ENCODE measurements at places on chromosomes 16 and 17.

DNA sequence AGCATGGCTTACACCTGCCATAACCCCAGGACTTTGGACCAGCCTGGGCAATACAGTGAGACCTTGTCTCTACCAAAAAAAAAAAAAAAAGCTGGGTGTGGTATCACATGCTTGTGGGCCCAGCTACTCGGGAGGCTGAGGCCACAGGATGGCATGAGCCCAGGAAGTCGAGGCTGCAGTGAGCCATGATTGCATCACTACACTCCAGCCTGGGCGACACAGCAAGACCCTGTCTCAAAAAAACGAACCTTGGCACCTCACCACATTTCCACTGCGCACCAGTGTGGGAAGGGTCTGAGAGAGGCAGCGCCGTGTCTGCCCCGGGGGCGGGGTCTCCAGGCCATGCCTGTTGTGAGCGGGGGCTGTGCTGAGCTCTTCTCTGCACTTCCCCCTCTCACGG is 6.3 kb downstream of the ACSF3 start:
- DNase-seq: no peak

DNA sequence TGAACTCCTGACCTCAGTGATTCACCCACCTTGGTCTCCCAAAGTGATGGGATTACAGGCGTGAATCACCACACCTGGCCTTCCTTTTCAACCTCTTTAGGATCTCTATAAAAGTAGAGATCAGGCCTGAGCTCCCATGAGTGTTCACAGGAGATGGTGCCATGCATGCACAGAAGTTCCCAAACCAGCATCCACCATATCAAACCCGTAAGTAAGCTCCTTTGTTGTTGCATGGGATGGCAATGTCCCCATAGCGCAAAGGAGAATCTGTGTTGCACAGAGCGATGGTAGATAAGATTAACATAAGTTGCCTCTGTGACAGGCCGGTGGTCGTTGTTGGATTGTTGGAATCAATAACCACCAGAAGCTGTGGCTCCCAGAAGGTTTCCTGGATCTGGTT is 34.8 kb upstream of the PPM1D start:
- no peak for DNase-seq

DNA sequence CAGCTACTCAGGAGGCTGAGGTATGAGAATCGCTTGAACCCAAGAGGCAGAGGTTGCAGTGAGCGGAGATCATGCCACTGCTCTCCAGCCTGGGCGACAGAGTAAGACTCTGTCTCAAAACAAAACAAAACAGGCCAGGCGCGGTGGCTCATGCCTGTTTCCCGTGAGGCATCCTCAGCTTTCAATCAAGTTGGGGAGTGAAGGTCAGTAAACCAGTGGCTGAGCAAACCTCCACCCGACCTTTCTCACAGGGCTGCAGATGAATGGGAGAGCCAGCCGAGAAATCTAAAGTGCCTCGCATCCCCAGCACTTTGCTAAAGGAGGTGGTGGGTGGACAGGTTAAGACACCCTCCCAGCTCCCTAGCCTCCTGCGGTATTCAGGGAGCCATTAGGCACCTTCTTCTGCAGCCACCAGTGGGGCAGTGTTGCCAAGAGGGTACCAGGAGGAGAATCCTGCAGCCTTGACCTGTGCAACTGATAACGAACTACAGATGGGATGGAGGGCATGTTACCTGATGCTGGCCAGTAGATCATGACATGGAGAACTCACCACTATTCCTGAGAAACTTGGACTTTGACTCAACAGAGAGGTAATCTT is 59.0 kb downstream of the KPNA2 start:
- no peak for DNase-seq

DNA sequence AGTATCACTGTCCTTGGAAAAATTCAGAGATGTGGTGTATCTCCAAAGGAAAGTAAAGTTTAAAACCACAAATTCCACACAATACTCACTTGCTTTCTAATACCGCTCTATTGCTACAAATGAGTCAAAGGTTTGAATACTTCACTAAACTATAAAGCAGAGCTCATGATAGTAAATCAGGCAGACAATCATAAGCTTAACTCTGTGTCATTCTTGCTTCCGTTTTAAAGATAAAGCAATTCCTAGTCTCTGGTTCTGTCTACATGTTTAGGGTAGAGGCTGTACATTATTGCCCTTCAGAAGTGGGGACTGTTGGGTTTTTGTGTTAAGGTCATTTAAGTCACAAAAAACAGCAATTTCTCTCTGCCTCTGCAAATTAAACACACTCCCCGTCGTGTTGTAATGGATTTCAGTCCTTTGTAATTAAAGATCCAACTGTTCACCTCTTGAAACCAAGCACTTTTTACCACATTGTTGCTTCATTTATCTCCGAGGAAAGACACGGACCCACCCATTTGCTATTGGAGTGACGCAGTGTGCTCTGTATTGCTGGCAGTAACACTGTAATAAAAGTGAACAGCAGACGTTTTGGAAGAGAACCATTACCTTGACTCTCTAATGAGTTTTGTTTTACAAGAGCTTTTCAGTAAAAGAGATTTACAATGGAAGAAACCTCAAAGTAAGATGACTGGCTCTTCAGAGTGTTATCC is 83.1 kb upstream of the CNTNAP4 start:
- no peak for DNase-seq

- no peak for DNase-seq
Measured at GRCh38 chr16:55624696-55625095, 31.1 kb upstream of the SLC6A2 start.

GRCh38 chr16:4890686-4891085 is 43.4 kb downstream of the UBN1 start:
- DNase-seq: no peak

DNA sequence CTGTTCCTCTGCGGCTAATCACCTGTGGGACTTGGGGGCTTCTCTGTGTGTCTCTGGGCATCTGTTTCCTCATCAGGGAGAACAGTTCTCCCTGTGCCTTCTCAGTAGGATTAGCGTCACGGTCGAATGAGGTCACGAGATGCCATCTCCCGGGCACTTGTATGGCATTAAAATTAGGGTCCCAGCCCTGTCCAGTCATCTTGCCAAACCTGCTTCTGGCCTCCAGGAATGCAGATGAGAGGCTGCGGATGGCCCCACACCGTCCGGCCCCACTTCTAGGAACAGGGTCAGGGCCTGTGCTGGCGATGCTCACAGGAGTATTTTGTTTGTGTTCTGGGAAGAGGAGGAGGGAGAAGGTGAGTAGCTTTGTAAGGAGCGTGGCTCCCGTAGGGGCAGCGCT is 58.5 kb downstream of the OR1D5 start:
- no peak for DNase-seq

DNA sequence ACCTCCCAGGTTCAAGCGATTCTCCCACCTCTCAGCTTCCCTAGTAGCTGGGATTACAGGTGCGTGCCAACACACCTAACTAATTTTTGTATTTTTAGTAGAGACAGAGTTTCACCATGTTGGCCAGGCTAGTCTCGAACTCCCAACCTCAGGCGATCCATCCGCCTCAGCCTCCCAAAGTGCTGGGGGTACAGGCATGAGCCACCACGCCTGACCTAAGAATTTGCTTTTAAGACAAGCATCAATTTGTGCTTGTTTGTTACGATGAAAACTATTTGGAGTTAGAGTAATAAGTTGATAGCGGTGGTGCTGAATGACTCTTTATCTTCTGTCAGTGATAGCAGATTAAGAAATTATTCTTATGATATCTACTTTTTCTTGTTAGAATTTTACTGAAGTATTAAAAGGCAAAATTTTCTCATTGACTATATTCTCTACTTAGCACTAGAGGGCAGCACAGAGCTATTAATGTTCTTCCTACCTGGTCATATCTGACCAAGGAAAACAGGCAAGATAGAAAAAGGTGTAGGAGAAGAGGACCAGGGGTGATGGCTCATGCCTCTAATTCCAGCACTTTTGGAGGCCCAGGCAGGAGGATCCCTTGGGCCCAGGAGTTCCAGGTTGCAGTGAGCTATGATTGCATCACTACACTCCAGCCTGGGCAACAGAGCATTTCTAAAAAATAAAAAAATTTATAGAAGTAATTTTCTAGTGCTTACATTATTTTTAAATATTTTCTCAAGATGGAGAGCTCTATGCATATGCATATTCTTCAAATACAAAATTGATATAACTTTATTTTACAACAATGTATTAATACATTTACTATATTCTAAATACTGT is 24.5 kb downstream of the STXBP4 start:
- DNase-seq: peak; percentile 36

GRCh38 chr16:78830599-78830998 is 731.1 kb downstream of the WWOX start:
- DNase-seq: no peak

- DNase-seq: peak; percentile 21
Measured at GRCh38 chr17:28811651-28812090, 30.9 kb downstream of the FAM222B start.

- DNase-seq: peak; percentile 86
Measured at GRCh38 chr17:29219378-29220047, 27.1 kb upstream of the CRYBA1 start.

DNA sequence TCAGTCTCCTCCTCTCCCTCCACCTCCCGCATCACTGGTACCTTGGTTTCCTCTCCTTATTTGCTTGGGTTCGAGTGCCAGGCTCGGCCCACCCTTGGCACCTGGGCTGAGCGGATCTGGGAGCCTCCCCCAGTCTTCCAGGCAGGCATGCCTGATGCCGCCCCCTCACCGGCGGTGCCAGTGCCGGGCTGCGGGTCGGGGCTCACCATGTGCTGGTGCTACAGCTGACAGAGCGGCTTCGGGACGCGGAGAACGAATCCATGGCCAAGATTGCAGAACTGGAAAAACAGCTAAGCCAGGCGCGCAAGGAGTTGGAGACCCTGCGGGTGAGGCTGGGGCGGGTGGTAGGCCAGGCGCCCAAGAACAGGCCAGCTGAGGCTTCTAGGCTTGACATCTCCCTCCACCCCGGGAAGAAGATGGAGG is 19.2 kb downstream of the FMNL1 start:
- no peak for DNase-seq

- DNase-seq: no peak
Measured at GRCh38 chr16:28585674-28586073, 11.2 kb downstream of the SULT1A2 start.

GRCh38 chr16:50653633-50654519 is 27.2 kb downstream of the SNX20 start:
- DNase-seq: no peak

- DNase-seq: no peak
Measured at GRCh38 chr17:38556239-38556638, 49.5 kb downstream of the SRCIN1 start.

GRCh38 chr17:158379-158778 is 21.0 kb downstream of the SCGB1C2 start:
- DNase-seq: no peak

GRCh38 chr17:16329519-16330271 is 23.6 kb downstream of the CENPV start:
- peak; percentile 20 for DNase-seq

DNA sequence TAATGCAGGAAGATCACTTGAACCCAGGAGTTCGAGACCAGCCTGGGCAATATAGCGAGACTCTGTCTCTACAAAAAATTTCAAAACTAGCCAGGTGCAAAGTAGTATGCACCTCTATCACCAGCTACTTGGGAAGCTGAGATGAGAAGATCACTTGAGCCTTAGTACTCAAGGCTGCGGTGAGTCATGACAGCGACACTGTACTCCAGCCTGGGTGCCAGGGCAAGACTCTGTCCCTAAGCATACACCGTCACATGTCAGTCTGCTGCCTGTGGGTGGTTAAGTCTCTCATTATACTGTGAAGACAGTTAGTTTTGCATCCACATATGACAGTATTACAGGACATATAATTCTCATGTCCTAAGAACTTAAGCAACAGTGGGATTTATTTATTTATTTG is 21.8 kb downstream of the NMRAL1 start:
- DNase-seq: no peak

DNA sequence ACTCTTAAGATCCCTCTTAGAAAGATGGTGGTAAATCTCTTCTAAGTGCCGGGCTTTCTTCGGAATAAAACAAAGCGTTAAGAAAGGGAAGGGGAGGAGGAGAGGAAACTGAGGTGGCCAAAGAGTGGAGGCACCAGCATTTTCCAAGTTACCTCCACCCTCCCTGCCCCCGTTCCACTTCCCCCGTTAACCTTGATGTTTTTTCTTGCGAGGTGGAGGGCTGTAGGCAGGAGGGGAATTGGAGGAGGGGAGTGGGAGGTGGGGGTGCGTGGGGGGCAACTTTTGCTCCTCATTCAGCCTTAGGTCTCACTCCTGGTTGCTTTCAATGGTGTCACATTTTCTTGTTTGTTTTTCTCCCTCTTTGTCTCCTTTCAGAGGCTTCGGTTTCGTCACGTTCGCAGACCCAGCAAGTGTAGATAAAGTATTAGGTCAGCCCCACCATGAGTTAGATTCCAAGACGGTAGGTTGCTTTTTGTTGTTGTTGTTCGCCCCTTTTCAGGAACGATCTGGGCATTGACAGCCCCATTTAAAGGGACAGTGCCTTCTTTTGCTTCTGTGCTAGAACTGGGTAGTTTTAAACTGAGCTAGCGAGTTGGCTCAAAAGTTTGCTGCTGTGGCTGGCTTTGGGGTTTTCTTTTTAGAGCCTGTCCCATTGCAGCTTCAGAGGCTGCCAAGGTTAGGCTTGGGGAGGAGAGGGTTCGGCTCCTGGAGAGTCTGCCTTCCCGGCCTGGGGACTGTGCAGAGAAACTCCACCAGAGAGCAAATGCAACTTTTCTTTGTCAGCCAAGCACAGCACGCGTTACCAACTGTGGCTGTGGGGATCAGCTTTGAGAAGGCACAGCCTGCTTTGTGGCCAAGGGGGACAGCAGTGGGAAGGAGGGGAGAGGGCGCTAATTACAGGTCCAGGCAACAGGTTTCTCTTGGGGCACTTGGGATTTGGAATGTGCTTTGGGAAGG is 1.9 kb downstream of the MSI2 start:
- no peak for DNase-seq

- DNase-seq: no peak
Measured at GRCh38 chr16:84927621-84928591, 83.4 kb downstream of the ZDHHC7 start.

- no peak for DNase-seq
Measured at GRCh38 chr17:28466001-28466400, 7.4 kb upstream of the SLC13A2 start.

DNA sequence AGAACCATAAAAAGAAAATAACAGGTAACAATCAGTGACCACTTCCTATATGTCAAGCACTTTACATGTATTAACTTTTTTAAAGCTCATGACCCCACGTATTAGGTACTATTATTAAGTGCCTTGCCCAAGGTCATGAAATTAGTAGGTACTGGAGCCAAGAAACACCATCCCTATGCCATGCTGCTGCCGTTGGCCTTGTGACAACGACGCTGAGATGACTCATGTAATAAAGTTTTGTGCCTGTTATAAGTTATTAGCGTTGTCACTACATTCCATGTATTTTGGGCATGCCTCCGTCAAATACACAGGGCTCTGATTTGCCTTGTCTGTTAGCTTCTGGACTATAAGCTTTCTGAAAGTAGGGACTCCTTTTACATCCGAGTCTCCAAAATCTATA is 1.4 kb downstream of the BBS2 start:
- no peak for DNase-seq

- no peak for DNase-seq
Measured at GRCh38 chr17:42766124-42766523, 5.1 kb downstream of the RAMP2 start.

GRCh38 chr17:45290269-45290765 is 26.5 kb downstream of the MAP3K14 start:
- DNase-seq: no peak
